ENCODE measurements at places on chromosomes 6 and 20.
A peak's percentile ranks its signal among the peaks of the same experiment; 100 is the strongest.

DNA sequence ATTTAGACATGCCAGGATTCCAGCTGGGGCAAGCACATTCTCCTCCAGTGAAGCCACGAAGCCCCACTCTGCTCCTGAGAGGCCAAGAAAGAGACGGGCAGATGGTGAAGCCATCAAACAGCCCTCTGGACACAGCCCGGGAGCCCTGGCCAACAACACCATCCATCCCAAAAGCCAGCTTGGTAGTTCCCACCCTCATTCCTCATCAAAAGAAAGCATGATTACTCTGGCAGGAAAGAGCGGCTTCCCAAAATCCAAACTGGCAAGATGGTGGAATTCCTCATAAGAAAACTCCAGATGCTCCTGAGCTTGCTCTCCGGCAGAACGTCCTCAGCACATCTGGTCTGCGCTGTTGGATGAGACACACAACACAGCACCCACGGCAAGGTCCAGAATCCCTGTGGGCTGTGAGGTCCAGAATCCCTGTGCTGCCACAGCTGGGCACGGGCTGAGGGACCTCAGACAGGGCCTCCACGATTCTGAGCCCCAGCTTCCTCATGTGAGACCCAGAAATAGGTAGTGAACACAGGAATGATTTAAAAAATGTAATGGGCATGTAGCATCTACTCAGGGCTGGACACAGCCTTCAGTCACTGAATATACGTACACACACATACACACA lies 52.6 kb downstream of the THBS2 start:
- no peak for DNase-seq

GRCh38 chr20:41952166-41952565 lies 334.0 kb upstream of the CHD6 start:
- DNase-seq = no peak

DNA sequence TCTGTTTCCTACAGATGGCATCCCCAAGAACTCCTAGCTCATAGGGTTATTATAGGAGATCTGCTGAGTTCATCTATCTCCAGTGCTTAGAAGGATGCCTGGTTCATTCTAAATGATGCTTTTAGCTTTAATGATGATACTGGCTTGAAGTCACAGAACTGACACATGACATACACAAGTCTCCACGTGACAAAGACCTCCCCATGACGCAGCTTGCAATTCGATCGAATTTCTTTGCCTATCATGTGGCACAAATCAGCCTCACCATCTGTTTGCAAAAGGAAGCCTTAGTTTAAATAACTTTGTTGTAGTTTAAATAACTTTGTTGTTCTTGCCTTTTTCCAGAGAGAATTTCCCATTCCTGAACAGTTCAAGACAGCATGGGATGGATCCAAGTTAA lies 44.1 kb upstream of the FAM8A1 start:
- no peak for DNase-seq

DNA sequence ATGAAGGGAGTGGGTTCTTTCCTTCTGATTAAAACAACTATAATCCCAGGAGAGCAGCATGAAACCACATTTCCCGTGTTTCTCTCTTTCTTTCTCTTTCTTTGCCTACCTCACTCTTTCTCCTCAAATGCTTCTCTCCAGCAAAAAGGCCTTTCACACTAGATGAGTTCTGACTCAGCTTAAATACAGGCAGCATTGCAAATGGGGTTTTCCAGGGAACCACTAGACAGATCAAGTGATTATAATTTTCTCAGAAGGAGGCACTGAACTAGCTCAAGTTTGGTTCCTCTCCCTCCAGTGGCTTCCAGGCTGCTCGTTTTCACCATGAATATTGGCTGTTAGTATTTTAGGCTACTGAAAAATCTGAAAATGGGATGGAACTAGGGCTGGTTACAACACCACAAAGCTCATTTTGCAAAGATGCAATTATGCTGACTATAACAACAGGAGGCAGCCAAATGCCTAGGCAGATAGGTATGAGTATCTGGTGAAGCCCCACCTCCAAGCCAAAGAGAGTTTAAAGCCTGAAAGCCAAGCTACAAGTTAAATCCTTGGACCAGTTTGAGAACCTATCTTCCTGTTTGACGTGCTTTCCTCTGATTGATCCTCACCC lies 260.0 kb downstream of the MMUT start:
- no peak for DNase-seq

- no peak for DNase-seq
These were observed 592.3 kb downstream of the PKHD1 start for GRCh38 chr6:51495096-51495495.

- no peak for DNase-seq
These were observed 109.3 kb downstream of the CDC5L start for GRCh38 chr6:44496665-44497369.

DNA sequence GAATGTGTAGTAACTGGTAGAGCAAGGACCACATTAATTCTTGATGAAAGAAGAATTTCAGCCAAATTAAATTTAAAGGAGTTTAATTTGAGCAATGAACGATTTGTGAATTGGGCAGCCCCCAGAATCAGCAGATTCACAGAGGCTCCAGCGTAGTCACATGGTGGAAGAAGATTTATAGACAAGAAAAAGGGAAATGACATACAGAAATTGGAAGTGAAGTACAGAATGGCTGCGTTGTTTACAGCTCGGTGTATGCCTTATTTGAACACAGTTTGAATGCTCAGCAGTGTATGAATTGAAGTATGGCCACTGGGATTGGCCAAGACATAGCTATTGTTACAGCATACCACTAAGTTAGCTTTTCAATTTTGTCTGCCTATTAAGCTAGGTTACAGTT lies 173.6 kb upstream of the ARG1 start:
- DNase-seq = no peak

DNA sequence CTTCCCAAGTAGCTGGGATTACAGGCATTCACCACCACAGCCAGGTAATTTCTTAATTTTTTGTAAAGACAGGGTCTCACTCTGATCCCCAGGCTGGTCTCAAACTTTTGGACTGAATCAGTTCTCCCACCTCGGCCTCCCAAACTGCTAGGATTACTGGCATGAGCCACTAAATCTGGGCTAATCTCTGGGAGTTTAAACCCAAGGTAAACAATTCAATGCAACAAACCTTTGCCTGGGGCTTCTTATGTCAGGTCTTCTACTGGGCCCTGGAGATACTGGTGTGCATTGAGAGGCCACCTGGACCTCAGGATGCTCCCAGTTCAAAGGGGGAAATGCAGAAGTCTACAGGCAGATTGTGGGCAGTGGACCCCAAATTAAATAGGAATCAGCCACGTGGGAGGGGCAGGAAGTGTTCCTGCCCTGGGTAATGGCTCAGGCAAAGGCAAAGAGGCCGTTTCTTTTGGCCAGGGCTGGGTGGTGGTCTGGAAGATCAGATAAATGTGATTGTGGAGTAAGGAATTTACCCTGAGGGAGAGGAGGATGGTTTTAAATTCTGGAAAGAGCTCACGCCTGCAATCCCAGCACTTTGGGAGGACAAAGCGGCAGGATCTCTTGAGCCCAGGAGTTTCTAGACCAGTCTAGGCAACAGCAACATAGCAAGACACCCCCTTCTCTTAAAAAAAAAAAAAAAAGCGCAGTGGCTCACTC lies 1.3 kb upstream of the MYBL2 start:
- DNase-seq = no peak

GRCh38 chr20:60804240-60804917 lies 447.7 kb upstream of the CDH4 start:
- no peak for DNase-seq

- peak; percentile 55 for DNase-seq
These were observed 189.1 kb downstream of the DTNBP1 start for GRCh38 chr6:15473741-15474161.

DNA sequence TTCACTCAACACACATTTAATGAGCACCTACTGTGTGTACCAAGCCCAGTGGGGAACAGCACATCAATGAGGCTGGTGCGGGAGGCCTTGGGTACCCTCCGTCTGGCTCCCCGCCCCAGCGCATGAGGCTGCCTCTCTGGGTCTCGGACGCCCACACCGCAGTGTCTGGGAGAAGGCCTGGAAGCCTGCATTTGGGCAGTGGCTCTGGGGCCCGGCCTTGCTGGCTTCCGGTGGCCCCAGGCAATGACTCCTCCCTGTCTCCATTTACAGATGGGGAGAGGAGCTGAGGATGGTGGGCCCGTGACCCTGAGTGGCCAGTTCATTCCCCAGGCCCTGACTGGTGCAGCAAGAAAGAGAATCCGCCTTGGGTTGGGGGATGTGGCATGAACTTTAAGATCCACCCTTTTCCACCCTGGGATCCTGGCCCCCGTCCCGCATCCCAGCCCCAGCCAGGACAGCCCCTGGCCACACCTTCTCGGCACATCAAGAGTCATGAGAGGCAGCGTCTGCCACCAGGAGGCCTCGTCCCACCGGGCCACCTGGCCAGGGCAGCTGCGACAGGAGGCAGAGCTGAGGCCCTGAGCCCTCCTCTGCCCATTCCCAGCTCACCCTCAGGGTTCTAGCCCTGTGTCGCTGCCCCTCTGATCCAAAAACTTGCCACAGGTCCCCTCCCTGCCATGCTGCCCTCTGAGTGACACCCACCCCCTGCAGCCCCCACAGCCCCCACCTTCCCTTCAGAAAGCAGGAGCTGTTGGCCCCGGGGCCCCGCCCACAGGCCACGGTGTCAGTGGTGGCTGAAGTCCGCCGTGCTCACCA lies 17.5 kb upstream of the MRGBP start:
- no peak for DNase-seq

DNA sequence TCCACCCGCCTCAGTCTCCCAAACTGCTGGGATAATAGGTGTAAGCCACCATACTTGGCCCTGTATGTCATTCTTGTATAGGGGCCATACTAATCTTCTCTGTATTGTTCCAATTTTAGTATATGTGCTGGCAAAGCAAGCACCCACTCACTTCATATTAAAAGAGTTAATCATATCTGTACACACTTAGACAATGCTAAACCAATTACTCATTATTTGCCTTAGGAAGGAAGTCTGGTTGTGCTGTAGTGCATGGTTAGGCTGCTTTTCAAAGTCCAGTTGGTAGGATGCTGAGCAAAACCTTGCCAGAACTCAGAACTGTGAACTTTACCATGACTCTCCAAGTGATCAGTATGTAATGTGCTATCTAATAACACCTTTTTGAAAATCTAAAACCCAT lies 88.6 kb downstream of the LIN28B start:
- no peak for DNase-seq

- DNase-seq = no peak
These were observed 73.0 kb downstream of the EYA2 start for GRCh38 chr20:46967646-46968045.

DNA sequence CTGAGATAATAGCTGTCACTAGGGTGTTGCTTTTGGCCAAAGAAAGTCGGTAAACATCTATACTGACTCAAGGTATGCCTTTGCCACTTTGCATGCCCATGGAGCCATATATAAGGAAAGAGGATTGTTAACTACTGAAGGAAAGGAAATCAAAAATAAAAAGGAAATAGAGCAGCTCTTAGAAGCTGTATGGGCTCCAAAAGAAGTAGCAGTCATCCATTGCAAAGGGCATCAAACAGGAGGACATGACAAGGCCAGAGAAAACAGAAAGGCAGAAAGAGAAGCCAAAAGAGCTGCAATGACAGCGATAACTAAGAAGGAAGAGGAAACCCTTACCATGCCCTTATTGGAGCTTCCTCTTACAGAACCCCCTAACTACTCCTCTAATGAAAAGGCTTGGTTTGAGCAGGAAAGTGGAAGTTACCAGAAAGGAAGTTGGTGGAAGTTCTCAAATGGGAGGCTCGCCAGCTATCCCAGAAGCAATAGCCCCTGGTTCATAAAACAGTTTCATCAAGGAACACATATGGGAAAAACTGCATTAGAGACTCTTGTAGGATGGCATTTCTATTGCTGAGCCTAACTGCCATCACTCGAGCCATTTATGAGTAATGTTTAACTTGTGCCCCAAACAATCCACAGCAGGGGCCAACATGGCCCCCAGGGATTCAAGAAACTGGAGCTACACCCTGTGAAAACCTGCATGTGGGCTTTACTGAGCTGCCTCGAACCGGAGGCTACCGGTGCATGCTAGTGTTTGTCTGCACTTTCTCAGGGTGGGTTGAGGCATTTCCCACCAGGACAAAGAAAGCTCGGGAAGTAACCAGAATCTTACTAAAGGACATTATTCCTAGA lies 7.0 kb downstream of the IL22RA2 start:
- peak; percentile 69 for DNase-seq

- no peak for DNase-seq
These were observed 2.6 kb downstream of the PYGB start for GRCh38 chr20:25250508-25250907.

- DNase-seq = no peak
These were observed 151.6 kb downstream of the SOBP start for GRCh38 chr6:107641500-107641941.

GRCh38 chr20:47792021-47792618 lies 6.8 kb upstream of the SULF2 start:
- DNase-seq = no peak

- DNase-seq = no peak
These were observed 47.3 kb downstream of the LRRN4 start for GRCh38 chr20:6006603-6006949.

- no peak for DNase-seq
These were observed 29.2 kb downstream of the B4GALT5 start for GRCh38 chr20:49684335-49684997.
